MV-4-11 (cell line): ENCODE measurements at places on chromosomes 11 and 22.

DNA sequence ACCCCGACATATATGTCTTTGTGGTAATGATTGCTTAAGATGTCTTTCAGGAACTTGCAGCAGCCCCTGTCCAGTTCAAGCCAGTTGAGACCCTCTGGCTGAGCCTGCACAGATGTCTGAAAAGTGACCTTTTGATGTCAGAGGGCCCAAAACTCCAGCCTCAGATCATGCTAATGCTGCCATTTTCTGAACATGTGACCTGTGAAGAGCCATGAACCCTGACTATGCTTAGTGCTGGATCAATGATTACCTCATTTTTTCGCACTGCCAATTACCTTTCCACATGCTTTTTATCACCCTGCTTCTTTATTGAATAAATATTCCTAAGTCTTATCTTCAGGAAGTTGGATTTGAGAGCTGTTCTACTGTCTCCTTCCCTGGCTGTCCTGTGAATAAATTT lies 6.9 kb upstream of the CYP2R1 start:
- peak; percentile 25 for DNase-seq

DNA sequence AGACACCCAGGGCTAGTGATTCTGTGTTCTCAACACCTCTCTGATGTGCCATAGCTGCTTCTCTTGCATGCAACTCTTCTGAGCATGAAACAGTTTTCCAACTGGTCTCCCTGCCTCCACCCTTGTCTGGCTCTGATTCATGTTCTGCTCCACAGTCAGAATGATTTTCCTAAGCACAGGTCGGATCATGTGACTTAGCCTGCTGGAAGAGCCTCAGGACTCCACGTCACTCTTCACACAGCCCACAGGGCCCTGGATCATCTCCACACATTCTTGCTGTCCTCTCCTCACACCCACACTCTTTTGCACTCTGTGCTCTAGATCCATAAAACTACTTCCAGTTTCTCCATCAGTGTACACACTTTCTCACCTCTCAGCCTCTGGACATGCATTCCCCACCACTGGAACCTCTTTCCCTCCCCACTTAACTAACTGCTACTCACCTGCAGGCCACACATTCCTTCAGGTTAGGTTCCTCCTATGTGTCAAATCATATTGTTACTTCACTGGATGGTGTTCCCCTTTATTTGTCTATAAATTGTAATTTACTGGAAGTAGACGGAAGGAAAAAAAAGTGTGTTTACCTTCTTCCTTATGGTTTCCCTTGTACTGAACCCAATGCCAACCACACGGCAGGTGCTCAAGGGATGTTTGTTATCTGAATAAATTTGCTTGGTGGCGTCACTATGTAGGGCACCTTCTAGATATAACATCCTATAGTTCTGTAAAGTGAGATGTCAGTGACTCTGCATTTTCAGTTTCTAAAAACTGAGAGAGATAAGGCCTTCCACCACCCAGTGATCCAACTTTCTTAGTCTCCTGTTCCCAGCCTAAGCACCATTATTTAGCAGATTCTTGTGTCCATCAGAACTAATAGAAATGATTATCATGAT lies 133.7 kb downstream of the ETS1 start:
- no peak for DNase-seq

DNA sequence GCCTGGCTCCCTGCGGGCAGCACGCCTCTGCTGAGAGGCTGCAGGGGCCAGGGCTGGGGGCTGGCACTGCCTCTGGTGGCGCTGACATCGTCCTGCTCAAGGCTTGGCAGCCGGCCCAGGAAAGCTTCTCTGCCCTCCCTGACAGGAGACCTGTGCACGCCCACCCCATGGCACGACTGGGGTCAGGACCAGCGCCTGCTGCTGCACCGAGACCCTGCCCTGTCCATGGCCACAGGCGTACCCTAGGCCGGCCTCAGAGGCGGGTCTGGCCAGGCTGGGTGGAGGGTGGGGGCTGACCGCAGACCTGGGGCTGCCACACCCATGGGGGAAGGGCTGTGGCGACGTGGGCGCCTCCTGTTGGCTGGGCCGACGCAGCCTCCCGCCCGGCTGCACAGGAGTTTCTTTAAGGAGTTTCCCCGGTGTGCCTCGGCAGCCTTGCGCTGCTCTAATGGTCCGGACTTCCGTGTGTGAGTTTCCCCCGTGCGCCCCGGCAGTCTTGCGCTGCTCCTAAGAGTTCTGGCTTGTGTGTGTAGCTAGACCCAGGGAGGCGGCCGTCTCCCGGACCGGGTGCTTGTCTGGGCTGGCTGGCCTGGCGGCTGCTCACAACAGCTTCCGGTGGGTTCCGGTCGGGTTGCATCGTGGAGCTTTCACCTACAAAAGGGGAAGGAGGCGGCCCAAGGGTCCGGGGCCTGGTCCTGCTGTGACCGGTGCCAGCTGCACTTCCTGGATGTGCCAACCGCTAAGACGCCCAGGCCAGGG lies 4.6 kb downstream of the TRABD start:
- peak; percentile 86 for DNase-seq

DNA sequence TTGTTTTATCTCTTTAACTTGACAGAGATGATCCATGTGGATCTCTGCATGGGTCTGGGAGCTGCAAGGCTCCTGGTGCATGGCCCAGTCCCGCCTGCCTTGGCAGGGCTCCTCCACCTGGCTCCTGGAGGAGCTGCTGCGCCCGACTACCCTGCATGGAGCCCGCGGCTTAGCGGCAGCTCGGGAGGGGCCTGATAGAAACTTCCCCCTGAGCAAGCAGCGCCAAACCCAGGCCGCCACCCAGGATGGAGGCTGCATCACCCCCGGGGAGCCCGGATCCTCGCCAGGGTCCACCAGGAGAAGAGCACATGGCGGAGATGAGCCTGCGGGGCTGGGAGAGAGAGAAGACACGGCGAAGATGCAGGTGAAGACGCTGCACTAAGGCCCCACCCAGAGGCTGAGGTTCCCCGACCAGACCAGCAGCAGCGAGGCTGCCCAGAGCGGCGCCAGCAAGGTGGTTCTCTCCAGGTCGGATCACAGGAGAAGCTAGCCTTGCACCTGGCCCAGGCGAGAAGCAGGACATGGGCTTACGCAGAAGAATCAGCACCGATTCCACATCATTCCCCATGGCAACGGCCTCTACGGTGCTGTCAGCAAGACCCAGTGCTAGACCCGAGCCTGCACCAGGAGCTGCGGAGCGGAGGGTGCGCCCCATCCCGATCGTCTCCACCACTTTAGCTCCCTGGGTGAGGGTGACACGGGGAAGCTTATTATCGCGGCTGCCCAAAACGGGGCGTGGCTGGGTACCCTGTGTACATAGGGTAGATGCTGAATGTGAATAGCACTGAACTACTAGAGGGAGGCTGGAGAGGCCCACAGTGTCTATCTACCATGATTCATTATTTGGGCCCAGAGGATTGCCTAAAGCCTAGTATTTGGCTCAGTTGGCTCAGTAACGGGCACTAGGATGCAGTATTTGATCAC lies 41.3 kb upstream of the VPREB1 start:
- DNase-seq, result no peak

GRCh38 chr11:126415128-126415527 lies 59.6 kb downstream of the ST3GAL4 start:
- no peak for DNase-seq

DNA sequence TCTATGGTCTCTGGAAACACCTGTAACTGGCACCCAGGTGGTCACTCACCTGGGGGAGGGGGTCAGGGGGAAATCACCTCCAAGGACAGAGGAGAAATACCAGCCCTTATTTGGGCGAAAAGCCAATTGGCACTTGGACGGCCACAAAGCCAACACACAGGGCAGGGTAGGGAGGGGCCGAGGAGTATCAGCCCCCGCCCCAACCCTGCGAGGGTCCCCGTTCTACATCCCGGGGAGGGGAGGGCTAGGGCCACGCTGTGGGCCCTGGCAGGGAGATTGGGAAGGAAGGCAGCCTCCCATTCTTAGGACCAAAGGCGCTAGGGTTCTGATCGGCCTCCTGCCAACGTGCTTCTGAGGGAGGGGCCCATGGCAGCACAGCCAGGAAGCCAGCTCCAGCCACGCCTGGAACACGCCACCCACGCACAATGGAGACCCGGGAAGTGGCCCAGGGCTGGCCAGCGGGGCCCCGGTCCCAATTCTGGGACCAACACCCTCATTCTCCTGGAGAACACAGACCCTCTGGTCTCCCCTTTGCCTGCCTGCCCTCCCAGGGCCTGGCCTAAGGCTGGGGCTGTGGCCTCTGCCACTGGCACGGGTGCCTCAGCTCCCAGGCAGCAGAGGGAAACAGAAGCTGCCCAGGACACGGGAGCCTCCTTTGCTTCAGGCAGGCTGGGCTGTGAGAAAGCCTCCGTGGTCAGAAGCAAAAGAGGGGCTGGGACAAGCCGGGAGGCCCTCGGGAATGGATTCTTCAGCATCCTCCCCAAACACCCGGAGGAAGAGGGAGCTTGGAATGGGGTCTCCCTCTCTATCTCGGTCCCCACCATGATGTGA lies 7.4 kb downstream of the CBX6 start:
- DNase-seq, result no peak

DNA sequence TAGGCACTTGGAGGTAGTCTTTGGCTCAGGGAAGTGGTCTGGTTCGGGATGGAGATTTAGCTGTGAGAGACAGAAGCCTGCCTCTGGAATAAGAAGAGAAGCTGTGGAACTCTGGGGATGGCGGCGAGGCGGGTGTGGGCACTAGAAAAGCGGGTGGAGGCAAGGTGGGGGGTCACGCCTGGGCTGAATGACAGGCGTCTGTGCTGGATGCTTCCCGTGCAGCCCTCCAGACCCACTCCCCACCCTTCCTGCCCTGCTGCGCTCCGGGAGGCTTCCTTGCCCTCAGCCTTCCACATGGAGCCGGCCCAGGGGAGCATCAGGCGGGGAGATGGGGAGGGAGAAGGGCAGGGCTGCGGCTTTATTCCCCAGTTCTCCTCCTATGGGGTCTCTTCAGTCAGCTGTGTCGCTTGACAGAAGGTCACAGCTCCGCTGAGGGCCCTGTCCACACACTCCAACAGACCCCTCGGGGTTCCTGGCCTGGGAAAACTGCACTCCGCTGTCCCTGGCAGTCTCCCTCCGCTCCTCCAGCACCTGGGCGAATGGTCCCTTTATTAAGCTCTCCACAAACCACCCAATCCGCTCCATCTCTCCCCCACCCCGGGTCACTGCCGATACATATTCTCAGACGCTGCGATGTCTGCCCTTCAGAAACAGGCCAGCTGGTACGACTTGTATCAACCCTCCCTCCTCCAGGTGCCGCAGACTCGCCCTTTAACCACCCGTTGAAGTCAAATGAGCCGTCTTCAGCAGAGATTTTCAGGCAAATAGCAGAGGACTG lies 6.2 kb downstream of the DNAJB13 start:
- no peak for DNase-seq

DNA sequence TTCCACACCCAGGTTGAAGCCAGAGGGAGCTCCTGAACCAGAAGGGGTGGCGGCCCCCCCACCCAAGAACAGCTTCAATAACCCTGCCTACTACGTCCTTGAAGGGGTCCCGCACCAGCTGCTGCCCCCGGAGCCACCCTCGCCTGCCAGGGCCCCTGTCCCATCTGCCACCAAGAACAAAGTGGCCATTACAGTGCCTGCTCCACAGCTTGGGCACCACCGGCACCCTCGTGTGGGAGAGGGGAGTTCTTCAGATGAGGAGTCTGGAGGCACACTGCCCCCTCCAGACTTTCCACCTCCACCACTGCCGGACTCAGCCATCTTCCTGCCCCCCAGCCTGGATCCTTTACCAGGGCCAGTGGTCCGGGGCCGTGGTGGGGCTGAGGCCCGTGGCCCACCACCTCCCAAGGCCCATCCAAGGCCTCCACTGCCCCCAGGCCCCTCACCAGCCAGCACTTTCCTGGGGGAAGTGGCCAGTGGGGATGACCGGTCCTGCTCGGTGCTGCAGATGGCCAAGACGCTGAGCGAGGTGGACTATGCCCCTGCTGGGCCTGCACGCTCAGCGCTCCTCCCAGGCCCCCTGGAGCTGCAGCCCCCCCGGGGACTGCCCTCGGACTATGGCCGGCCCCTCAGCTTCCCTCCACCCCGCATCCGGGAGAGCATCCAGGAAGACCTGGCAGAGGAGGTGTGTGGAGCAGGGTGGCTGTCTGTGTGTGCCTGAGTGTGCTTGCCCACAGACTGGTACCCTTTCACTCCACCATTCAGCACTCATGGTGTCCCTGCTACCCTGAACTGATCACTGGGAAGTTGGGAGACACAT lies 6.7 kb downstream of the PHOX2A start:
- DNase-seq, result no peak

- DNase-seq, result peak; percentile 89
Measured at GRCh38 chr11:44351006-44351660, 41.2 kb upstream of the ALX4 start.

- DNase-seq, result peak; percentile 51
Measured at GRCh38 chr11:33258631-33259205, 1.5 kb downstream of the HIPK3 start.

GRCh38 chr11:61754534-61755482 lies 2.4 kb downstream of the MYRF start:
- DNase-seq, result no peak

DNA sequence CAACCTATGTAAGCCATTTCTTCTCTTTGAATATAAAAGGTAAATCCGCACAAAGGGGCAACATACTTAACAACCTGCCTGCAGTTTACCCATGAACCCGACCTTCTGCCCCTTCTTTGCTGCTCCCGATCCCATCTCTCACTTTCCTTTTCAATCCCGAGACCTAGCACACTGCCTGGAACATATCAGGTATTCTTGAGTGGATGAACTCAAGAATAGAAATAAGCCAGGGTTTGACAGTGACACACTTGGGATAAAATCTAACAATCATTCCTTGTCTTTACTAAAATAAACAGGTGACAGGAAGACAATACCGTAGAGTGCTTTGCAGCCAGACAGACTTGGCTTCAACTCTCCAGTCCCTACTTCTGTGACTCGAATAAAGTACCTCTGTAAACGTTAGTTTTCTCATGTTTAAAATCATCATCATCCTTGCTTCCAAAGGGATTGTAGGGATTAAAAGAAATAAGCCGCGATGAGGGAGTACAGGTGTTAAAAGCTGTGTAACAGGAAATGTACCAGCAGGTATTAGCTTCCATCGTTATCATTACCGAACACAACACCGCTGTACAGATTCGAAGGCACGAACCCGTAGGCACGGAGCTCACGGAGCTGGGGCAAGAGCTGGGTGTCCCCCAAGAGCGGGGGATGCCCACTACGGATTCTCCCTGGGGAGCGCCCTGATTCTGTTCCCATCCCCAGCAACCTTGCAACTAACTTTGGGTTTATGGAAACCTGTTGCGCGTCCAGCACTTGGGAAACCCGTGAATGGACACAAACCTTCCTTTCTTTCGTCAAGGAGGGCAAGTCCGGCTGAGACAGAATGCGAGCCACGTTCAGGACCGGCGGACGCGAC lies 720 bp downstream of the UFD1 start:
- no peak for DNase-seq

GRCh38 chr11:2265396-2265795 lies 5.0 kb downstream of the ASCL2 start:
- DNase-seq, result peak; percentile 98

- DNase-seq, result peak; percentile 22
Measured at GRCh38 chr11:9315078-9315688, 790 bp upstream of the TMEM41B start.
